ENCODE measurements at places on chromosomes 7 and 10.
A peak's percentile ranks its signal among the peaks of the same experiment; 100 is the strongest.

DNA sequence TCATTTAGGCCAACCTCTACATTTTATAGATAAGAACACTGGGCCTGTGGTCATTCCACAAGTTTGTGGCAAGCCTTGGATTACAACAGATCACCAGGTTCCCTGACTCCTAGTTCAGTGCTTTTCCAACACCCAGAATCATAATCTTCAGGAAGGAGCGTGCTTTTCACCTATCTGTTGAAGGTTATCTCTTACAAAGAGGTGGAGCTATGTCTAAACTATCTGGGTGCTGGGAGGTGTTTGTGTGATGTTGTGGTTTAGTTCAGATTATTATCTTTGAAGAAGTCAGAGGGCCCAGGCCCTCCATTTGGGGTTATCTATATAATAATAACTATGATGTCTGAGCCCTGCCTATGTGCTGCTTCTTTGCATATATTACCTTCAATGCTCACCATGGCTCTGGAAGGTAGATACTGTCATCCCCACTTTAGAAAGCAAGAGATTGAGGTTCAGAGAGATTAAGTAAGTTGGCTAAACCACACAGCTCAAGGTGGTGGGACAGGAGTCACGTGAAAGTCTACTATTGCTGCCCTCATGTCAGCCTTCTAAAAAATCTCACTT, 24.0 kb downstream of the IL2RA start:
- no peak for DNase-seq

- peak; percentile 94 for DNase-seq
Observed at GRCh38 chr10:132516771-132517725, 20.5 kb upstream of the INPP5A start.

DNA sequence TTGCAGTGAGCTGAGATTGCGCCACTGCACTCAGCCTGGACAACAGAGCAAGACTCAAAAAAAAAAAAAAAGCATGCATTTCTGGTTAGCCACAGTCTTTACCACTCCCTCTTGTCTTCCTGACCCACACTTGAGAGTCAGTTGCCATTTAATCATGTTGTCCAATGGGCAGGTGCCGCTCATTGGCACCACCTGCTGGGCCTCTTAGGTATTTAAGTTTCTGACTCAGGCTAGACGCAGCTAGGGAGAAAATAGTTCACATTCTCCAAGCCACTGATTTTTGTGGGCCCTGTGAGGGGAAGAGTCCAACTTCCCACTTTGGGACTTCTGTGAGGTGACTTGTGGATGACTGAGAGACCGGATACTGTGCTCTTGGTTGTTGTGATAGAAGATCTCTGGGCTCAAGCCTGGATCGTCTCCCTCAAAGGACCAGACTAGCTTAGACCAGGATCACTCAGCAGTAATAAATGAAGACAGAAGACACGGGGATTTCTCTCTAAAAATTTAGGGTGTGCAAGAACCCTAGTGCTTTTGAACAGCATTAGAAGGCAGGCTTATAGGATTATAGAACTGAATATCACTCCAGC, 26.8 kb upstream of the SORCS3 start:
- DNase-seq, result peak; percentile 36

- peak; percentile 85 for DNase-seq
Observed at GRCh38 chr7:74479961-74480829, 26.5 kb downstream of the GTF2IRD1 start.

Data from choroid plexus epithelial cell (primary cell).